Non-pigmented ciliary epithelial cell (primary cell): ENCODE measurements at places on chromosomes 16 and 17.
A peak's percentile ranks its signal among the peaks of the same experiment; 100 is the strongest.

DNA sequence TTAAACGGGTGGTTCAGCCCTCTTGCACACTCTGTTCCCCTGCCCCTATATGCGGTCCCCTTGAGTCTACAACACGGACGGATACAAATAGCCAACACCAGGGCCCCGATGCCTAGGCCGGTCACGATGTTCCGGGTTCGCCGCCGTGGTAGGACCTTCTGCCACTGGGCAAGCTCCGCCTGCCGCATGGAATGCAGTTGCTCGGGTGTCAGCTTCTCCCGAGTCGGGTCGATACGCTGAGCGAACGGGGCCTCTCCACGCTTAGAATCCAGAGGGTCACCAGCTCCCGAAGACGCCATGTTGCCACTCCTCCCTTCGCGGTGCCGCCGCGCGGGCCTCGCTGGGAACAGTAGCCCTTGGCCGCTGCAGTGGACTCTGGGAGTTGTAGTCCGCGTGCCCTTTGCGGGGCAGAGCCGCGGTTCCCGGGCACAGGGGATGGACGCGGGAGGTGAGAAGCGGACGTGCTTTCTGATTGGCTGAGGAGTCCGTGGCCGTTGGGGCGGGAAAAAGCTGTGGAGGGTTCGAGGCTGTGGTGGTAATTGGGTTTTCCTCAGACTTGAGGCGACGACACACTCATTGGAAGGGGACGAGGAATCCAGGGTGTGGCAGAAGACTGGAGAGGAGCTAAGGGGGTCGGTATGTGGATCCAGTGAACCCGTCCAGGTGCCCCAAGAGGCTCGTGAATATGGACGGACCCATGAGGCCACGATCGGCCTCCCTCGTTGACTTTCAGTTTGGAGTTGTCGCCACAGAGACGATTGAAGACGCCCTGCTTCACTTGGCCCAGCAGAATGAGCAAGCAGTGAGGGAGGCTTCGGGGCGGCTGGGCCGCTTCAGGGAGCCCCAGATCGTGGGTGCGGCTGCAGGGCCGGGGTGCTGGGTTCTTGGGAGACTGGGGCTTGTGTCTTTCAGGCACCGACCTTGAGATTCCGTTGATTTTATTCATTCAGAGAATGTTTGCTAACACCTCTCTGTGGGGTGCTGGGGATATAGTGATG lies at the start of the genes CNTD1 and COA3:
Gene CNTD1 (plus strand): TSS at position 479 of the 998 bp plus-strand sequence. CDS start 207 bp downstream, at position 686.
Gene COA3 (minus strand): TSS at position 322 of the 998 bp plus-strand sequence. CDS start 23 bp downstream, at position 299.
- no peak for DNase-seq

GRCh38 chr16:48524348-48525200 lies 85.4 kb downstream of the N4BP1 start:
- DNase-seq, result no peak

- no peak for DNase-seq
Measured at GRCh38 chr17:149231-149630, 11.9 kb downstream of the SCGB1C2 start.

- no peak for DNase-seq
Measured at GRCh38 chr17:60091908-60092331, 13.2 kb upstream of the HEATR6 start.

- no peak for DNase-seq
Measured at GRCh38 chr17:58324056-58324408, 4.6 kb downstream of the TSPOAP1 start.

DNA sequence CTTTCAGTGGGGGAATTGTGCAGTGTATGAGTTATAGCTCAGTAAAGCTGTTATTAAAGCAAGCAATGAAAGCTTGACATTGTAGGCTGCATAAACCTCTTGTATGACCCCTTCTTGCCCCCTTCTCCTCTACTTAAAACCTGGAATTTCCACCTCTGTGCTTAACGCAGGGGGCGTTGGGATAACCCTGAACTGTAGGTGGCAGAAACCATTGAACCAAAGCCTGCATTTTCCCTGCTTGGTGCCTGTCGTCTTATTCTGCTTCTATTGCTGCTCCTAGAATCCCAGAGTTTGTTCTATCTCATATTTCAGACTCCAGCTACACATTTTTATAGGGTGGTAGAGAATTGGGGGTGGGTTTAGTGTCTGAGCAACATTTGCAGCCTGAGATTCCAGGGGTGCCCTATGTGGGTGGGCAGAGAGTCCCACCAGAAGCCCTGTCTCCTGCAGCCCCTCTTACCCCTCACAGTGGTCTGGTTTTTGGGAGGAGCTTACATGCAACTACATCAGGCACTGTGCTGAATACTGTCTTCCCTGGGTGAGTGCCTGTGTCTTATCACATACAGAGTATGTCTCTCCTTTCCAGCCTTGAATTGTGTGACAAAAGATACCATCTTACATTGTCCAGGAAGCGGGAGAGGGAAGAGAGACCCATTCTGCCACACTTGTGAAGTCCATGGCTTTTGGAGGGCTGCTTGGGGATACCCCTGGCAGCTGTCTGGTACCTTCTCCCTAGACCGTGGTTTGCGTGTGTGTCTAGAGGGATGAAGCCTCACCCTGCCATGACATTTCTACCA lies 407.7 kb upstream of the EEF2KMT start:
- no peak for DNase-seq

- DNase-seq, result no peak
Measured at GRCh38 chr17:39062846-39063680, 88.4 kb downstream of the PLXDC1 start.

DNA sequence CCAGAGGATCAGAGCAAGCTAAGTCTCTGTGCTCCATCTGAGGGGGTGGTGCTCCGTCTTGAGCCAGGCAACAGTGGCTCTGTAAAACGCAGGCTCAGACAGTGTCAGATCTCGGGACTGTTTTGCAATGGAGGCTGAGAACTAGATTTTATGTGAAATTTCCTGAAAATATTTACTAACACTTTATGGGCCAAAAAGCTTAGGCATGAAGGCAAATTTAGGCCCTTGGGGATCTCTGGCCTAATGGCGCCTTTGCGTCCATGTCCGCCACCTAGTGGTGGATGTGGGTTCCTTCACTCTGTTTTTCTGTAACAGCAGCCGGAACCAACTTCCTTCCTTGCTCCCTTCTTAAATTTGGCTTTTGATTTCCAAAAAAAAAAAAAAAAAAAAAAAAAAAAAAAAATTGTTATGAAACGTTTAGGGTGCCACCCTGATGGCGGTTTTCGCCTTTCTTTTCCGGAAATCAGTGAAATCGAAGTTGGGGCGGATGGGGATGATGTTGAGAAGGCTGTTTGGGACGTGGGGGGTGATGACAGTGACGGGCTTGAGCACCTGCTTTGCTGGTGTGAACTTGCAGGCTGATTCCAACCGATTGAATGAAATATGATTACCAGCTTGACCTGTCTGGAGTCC lies 14.0 kb upstream of the ELAC2 start:
- no peak for DNase-seq

DNA sequence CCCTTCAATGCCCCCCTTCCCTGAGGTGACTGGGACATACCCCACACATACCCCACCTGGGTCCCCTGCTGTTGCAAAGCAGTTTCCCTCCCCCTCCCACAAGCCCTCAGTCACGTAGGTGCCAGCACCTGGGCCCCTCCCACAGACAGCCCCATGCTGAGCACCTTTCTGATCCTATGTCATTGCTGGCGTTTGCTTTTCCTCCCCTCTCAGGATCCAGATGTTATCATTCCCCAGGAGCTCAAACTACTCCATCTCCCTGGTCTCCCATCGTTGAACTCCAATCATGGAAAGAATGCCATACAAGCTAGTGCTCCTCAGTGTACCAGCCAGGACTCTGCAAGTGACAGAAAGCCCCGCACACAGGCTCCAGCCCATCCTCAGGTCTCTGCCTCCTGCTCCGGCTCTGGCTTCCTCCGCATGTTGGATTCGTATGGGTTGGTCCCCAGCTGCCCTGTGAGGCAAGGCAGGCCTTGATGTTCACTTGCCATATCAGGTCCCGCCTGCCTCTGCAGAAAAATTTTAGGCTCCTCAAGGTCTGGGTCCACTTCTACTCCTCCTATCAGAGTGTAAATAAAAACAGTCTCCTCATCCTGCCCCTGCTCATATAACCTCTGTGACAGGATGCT lies 31.4 kb upstream of the MED9 start:
- no peak for DNase-seq

- DNase-seq, result no peak
Measured at GRCh38 chr17:19719355-19720209, 3.2 kb upstream of the SLC47A2 start.

DNA sequence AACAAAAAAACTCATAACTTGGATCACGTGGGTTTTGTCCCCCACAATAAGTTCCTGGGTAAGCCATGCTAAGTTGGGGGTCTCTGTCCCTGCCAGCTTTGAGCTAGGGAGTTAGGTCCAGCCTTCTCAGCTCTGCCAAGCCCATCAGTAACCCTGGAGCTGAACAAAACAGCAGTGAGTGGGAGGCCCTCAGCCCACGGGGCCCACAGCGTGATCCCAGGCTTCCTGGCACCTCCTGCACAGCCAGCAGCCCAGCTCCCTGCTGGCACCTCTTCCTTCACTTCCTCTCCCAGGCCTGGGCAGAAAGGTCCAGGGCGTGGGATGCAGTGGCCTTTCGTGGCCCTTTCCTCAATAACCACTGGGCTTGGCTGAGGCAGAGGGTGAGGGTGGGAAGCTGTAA lies 35.5 kb upstream of the CDC42EP4 start:
- DNase-seq, result no peak

DNA sequence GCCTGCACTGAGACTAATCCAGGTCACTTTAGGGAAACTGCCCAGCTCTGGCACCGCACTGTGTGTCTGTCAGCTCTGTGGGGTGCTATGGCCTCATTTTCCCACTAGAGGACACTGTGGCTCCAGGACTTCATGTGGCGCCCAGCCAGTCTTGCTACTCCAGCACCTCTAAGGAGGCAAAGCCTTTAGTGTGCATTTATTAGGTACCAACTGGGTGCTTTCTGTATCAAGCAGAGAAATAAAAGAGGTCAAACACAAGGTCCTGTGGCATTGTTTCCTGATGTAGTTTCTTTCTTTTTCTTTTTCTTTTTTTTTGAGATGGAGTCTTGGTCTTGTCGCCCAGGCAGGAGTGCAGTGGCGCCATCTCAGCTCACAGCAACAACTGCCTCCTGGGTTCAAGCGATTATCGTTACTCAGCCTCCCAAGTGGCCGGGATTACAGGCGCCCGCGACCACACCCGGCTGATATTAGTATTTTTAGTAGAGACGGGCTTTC lies 12.5 kb upstream of the RHBDL3 start:
- peak; percentile 40 for DNase-seq

- no peak for DNase-seq
Measured at GRCh38 chr17:57538736-57539456, 206.2 kb downstream of the CCDC182 start.

DNA sequence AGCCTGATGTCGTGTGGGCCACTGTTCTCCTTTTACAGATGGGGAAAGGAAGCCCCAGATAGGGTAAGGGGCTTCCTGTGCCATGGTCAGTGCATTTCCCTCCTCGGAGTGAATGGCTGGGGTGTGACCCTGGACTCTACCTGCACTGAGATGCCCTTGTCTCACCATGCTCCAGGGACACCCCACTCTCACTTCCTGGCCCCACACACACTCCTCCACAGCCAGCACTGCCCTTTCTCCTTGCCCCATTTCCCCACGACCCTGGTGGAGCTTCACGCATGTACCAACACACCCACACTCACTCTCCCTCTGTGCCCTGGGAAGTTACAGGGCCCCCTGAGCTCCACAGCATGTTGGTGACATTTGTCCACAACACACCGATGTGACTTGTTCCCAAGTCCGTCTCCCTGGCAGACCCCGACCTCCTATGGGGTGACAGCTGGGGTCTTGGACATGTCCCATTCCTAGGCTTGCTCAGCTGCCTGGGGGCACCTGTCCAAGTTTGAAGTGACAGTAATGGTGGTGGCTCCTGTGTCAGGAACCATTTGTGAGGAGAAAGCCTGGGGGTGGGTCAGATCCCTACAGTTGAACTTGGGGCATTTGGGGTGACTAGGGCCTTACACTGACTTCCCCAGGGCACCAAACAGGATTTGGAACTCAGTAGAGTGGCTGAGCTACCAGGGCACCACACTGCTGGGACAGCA lies 47.4 kb downstream of the PECAM1 start:
- DNase-seq, result no peak

DNA sequence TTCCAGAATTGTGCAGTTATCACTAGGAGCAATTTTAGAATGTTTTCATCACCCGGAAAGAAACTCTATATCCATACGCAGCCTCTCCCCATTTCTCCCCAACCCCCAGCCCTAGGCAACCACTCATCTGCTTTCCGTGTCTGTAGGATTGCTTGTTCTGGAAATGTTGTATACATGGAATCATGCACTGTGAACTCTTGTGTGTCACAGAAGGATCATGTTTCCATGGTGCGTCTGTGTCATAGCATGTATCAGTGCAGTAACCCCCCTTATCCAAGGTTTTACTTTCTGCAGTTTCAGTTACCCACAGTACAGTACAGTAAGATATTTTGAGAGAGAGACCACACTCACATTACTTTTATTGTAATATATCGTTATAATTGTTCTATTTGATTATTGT lies 299.4 kb downstream of the CPPED1 start:
- no peak for DNase-seq

DNA sequence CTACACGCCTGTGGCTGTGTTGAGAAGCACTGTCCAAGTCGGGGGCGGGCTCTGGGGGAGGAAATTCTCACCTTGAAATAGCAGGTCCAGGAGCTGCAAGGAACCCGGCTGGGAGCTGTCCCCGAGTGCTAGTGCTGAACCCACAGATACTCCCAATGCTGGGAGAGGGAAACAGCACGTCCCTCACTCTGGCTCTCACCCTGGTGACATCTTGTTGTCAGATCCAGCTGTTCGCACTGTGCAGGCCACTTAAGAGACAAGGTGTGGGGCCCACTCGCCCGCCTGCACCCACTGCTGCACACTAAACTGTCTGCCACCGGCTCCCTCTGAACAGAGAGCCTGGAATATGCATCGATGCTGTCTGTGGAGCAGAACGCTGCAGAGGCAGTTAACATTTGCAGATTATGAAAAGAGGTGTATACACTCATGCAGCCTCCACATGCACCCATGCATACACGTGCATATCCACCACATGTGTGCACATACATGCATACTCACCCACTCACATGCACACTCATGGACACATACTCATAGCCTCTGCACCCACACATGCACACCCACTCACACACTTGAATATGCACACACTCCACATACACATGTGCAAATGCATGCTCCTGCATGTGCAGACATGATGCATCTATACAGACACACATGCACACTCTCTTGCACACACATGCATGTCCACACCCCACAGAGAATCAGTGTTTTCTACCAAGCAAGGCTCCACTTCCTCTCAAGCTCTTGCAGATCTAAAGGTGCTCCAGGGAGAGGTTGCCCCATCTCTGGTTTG lies 42.0 kb downstream of the MGAT5B start:
- no peak for DNase-seq

- DNase-seq, result no peak
Measured at GRCh38 chr16:51153577-51154031, 2.5 kb upstream of the SALL1 start.

DNA sequence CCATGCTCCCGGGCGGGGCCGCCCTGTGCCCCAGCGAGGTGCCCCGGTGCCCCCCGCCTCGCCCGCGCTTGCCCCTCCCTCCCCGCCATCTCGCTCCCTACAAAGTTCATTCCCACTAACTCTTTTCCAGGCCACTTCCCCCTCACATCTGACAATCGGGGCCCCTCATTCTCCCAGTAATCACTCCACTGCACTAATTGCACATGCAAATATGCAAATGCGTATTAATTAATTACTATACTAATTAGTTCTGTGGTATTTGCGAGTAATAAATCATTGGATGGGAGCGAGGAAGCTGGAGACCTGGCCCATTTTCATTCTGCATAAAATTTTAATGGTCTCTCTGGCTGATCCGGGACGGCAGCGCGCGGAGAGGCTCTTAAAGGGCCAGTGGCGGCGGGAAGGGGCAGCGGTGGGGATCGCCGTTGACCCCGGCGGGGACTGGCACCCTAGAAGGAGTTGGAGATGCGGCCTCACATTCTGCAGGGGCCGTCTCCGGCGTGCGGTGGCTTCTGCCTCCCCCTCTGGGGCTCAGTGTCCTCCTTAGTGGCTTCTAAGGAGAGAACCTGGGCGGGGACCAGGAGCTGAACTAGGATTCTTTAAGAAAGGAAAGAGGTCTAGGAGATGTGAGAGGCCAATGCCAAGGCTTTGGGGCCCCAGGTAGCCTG lies 8.4 kb upstream of the PPP1R1B start:
- no peak for DNase-seq
